MV-4-11 (cell line): ENCODE measurements at places on chromosomes 2 and 18.

- no peak for DNase-seq
Measured at GRCh38 chr18:46560671-46561045, 96.4 kb downstream of the LOXHD1 start.

DNA sequence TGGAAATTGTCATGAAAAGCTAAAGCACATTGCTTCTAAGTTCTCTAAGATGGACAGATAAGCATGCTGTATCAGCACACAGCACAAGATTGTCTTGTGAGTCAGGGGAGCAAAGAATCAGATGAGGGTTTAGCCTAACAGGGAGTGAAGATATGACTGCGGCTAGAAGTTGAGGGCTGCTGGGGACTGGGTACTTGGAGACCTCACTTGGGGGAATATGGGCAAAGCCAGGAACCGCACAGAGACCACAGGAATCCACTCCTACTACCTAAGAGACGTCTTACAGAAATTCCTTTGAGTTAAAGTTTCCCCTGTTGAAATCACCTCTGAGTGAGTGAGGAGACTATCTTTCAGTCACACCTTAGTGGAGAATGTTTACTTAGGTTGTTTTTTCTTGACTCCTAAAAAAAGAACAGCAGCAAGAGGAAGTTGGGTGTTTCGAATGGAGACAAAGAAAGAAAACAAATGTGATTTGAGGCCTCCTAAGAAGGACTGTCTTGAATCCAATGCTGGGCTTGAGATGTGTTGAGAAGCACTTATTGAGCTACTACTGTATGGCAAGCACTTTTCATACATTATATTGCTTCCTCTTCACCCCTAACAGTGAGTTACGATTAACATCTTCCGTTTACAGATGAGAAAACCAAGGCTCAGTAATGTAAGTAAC is 100.7 kb downstream of the ANKRD44 start:
- peak; percentile 22 for DNase-seq

DNA sequence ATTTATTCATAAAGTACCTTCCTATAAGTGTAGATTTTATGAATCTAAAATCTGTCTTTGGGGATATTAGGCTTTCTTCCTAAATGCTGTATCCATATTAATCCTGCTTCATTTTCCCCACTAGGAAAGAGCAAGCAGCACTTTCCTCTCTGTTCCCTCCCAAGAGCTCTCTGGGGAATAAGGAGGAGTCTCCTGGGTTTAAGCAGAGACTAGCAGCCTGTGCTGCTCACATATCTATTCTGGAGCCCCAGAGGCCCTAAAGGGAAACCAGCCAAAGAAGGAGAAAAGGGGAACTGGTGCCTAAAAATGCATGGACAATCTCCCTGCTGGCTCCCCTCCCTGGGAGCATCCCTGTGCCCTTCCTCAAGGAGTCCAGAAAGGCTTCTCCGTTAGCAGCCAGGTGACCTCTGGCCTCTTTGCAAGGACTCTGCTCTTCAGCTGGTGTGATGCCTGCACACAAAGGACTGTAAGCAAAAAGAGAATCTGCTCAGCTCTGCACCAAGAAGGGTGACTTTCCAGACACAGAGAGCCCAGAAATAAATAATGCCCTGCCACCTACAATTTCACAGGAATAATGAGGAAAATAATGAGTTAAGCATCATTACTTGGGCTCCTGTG is 270.6 kb downstream of the SS18 start:
- no peak for DNase-seq

GRCh38 chr2:218806346-218806978 is 24.5 kb downstream of the CYP27A1 start:
- DNase-seq, result peak; percentile 98

- DNase-seq, result peak; percentile 21
Measured at GRCh38 chr2:14451312-14451711, 181.2 kb upstream of the LRATD1 start.

- DNase-seq, result no peak
Measured at GRCh38 chr2:71499691-71500090, 46.3 kb downstream of the DYSF start.

GRCh38 chr2:53051157-53051556 is 716.4 kb upstream of the CHAC2 start:
- DNase-seq, result no peak

DNA sequence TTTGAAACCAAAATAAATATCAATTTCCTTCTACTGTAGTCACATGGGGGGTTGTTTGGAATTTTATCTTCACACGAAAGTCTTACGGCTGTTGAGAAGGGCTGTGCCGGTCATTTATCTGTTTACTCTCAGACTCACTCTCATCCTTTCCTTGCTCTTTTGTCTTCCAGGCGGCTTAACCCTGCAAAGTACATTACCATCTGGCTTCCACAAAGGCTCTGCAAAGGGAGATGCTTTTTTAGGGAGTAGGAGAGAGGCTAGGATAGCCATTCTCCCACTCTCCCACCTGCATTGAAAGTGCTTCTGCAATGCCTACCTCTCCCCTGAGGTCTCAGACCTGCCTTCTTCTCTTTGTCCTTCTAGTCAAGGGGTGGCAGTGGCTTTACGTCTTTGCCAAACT is 247.6 kb downstream of the MEIS1 start:
- DNase-seq, result no peak

- DNase-seq, result no peak
Measured at GRCh38 chr18:56323673-56324072, 314.7 kb downstream of the TXNL1 start.

DNA sequence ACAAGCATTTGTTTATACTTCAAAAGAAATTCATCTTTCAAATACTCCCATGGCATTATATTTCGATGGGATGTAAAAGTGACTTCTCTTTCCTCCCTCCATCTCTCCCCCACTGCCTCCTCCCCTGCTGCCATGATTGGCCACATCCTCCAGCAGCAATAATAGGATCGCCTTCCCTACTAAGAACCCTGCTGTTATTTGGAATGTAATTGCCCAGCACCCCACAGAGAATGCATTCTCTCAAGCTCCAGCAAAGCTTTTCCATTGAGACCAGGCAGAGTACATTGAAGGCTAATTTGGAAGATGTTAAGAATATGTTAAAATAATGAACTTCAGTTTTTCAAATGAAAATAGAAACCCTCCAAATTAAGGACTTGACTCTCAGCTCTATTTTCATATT is 375.4 kb upstream of the ACVR2A start:
- DNase-seq, result no peak

GRCh38 chr2:69456950-69457445 is 19.8 kb upstream of the NFU1 start:
- DNase-seq, result peak; percentile 46

- peak; percentile 1 for DNase-seq
Measured at GRCh38 chr2:21657445-21657844, 533.7 kb downstream of the TDRD15 start.

GRCh38 chr2:65957454-65957853 is 477.5 kb upstream of the MEIS1 start:
- DNase-seq, result no peak

GRCh38 chr2:7243276-7243675 is 326.1 kb downstream of the RNF144A start:
- peak; percentile 85 for DNase-seq

DNA sequence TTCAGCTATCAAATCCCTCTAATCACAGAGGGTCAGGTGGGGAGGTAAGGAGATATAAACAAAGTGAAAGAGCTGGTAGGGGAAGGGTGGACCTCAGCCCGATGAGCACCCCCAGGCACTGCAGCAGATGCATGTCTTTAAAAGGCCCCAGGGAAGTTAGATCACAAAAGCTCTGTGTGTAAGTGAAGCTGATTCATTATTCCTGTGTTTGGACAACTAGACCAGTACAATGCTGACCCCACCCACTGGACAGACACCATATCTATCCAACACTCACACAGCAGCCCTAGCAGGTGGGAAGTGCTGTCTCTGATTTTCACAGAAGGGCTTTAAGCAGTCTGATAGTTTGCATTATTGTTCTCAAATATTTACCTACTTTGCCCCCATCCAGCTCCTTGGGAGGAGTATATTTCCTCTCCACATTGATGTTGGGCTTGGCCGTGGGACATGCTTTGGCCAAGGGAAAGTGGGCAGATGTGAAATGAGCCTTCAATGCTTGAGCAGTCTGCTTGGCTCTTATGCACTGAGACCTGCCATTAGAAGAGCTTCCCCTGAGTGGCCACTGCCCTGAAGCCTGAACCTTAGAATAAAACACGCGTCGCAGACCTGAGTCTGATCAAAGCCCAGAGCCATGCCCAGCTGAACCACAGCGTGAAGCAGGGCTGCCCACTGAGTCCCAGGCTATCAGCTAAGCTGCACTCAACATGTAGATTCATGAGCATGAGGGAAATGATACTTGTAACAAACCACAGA is 111.4 kb downstream of the COPS8 start:
- DNase-seq, result peak; percentile 48

- peak; percentile 96 for DNase-seq
Measured at GRCh38 chr2:68689553-68690537, 44.8 kb upstream of the ARHGAP25 start.

- no peak for DNase-seq
Measured at GRCh38 chr18:70195014-70195614, 10.4 kb downstream of the RTTN start.

- DNase-seq, result peak; percentile 60
Measured at GRCh38 chr2:102686479-102687439, 67.4 kb downstream of the SLC9A2 start.

GRCh38 chr18:5983488-5983887 is 88.2 kb upstream of the TMEM200C start:
- DNase-seq, result no peak

DNA sequence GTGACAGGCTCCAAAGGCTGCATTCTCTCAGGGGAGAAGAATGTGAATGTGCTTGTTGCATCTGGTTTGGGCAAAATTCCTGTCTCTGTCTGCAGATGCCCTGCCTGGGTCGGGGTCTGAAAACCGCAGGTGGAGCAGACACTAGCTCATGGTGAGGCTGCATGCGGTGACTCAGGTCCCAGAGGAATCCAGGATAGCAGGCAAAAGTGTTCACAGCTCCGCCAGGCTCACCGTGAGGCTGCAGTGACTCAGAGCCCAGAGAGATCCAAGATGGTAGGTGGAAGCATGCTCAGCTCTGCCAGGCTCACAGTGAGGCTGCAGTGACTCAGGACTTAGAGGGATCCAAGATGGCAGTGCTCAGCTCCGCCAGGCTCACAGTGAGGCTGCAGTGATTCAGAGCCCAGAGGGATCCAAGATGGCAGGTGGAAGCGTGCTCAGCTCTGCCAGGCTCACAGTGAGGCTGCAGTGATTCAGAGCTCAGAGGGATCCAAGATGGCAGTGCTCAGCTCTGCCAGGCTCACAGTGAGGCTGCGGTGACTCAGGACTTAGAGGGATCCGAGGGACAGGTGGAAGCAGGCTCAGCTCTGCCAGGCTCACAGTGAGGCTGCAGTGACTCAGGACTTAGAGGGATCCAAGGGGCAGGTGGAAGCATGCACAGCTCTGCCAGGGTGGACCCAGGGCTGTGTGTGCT is 200.5 kb downstream of the ACKR3 start:
- no peak for DNase-seq

- DNase-seq, result no peak
Measured at GRCh38 chr18:79955302-79956075, 4.0 kb upstream of the SLC66A2 start.

DNA sequence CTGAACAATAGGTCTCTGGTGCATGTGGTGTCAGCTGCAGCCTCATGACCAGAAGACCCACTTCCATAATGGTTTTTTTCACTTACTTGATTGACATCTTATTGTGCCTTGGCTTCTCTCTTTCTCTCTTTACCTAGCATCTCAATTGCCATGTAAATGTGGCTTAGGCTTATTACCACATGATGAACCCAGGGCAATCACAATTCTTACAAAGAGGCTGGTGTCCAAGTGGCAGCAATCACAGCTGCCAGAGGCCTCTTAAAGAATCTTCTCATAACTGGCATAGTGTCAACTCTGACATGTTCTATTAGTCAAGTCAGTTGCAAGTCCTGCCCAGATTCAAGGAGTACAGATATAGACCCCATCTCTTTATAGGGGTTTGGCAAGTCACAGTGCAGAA is 1224.8 kb downstream of the SUCLG1 start:
- DNase-seq, result no peak

- no peak for DNase-seq
Measured at GRCh38 chr18:7133181-7133580, 15.6 kb upstream of the LAMA1 start.

GRCh38 chr2:213959589-213959988 is 451.3 kb upstream of the VWC2L start:
- no peak for DNase-seq

DNA sequence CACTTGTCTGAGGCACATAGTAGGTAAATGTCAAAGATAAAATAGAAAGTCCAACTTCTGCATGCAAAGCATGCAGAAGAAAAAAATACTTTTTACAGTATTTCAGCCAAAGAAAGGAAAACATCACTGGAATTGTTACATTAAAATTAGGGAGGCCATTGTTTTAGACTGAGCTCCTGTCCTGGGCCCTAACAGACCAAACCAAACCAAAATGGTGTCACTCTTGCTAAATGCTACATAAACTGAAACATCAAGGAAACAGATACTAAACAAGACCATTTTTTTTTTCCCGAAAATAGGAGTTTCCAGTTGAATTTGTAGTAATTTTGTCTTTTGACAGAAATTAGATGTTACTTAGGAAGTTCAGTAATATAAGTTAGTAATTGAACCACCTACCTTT is 508.8 kb downstream of the DSC3 start:
- DNase-seq, result no peak

DNA sequence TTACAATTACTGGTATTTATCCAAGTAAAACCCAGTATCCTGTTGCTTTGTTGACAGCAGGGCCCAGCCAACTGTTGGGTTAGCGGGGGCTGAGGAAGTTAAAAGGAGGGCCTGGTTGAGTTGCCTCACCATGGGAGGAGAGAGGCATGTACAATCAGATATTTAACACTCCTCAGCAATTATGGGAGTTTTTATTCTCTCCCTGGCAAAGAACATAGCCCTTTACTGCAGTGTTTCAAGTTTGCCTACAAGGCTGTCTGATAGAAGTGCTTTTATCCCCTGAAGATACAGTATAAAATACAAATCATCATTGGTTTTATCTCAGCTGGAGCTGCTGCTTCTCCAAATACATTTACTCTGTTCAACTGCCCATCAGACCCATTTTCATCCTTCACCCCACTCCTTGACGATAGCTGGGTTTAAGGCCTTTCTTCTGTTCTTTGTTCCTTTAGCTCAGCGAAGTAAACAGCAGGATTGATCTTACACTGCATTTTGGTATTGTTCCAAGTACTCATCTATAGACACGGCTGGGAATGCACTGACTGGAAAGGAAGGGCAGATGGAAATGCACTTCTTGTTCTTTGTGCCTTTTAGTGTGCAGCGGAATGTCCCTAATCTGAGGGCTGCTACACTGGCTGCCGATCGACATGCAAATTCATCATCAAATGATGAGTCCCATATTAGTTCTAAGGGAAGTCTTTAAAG is 402.5 kb upstream of the SPRED2 start:
- no peak for DNase-seq

GRCh38 chr2:152740743-152741328 is 22.4 kb downstream of the ARL6IP6 start:
- peak; percentile 70 for DNase-seq

DNA sequence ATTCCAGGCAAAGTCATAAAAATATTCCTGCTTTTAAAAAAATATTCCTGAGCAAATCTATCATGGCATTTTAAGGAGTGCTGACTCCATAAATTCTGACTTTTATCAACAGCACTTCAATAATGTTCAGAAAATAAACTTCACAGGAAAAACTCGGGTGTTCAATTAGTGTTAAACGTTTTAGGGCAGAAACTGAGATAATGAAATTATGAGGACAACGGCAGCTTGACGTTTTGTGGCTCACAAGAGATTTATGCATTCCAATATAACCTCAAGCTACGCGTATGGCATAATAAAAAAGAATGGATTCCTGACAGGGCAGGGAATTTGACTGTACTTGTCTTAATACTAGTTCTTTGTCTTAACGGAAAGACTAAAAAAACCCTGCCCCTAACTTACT is 133.2 kb downstream of the ICOS start:
- DNase-seq, result no peak
